Testis (tissue), 5 donors: ENCODE measurements at places on chromosomes 5 and 9. TPM values are rescaled to one million over a fixed set of nuclear protein-coding genes. Genes with fewer than 3 reads are reported as not detected.

Gene PAIP2
- 297 TPM for polyA plus RNA-seq

DNA sequence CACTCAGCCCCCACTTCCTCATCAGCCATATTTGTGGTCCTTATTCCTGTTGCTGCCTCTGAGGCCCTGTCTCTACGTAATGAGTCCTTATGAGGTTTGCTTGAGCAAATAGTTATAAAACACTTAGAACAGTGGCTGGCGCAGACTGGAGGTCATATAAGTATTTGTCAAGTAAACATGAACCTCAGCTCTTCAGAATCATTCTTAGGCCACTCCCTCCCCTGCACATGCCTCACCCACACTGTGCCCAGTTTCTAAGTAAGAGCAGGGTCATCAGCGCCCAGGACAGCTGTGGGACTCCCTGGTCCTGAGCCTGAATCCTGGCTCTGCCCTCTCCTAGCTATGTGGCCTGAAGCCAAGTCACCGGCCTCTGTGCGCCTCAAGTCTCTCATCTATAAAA is 4.0 kb downstream of the ST6GALNAC4 start:
- DNase-seq = no peak

Gene CAMK2A
- 0.70 TPM for polyA plus RNA-seq

GRCh38 chr9:127426756-127427155 is 2.6 kb downstream of the ZNF79 start:
- DNase-seq = no peak

Gene SPATA31C1
- 21.1 TPM for polyA plus RNA-seq

GRCh38 chr9:91813176-91813795 is 136.7 kb downstream of the ROR2 start:
- no peak for DNase-seq

Gene CDH6
- polyA plus RNA-seq = 3.6 TPM

- DNase-seq = no peak
Observed at GRCh38 chr9:6902423-6902822, 144.7 kb downstream of the KDM4C start.

Gene SLC9A3
- 2.6 TPM for polyA plus RNA-seq

DNA sequence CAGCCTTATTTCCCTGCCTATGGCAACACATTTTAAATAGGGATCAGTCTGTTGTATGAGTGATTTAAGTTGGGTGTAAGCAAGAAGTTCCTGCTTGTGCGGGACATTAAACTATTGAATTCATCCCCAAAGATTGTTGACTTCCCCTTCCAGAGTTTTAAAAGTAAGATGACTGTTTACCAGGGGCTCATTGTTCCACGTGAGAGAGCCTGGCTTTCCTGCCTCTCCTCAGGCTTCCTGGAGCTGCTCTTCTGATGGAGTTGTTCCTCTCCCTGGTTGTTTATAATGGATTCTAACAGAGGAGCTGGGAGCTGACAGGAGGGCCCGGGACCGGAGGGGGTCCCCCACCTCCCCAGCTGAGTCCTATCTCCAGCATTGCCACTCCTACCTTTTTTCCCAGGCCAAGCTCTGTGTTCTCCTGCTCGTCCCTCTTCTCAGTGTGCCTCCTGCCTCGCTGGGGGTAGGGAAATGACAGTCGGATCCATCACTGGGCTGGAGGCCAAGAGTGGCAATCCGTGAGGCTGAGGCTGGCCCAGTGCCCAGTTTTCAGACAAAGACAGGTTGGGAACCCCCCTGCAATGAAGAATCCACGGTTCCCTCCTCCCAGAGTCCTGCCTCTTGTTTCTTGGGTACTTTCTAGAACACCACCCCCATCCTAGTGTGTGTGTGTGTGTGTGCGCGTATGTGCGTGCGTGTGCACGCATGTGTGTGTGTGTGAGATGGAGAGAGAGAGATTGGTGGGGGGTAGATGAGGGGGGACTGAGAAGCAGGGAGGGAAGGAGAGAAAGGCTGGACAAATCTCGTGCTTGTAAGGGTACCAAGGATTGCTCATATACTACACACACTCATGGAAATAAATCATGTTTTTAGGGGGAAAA is 123.7 kb upstream of the NFIB start:
- DNase-seq = peak; percentile 56

DNA sequence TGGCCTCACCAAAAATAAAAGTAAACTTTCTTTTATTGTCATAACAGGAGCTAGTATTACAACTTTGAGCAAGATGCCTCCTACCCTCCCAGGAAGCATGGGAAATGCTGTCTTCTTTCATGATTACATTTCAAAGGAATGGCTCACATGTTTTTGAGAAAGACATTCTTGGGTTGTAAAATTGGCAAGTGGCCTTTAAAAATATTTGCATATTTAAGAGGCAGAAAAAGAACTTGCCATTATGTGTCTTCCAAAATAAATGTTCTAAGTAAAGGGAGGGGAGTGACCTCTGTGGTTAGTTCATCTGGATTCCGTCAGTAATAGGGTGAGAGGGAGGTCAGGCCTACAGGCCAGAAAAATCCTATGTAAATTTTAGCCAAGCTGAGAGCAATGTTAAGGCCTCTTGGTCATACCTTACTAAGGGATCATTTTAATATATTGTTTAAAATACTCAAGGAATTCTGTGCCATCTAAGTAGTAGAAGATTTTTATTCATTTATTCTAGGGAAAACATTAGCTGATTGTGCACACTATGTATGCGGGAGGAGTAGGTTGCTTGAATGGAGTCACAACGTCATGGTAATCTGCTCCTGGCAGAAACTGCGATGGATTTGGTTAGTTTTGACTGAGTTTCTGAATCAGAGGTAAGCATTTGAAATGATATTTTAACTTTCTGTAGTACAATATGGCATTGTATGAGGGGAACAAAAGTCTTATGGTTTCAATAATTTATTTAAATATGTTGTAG is 1485.7 kb upstream of the CDH9 start:
- no peak for DNase-seq

DNA sequence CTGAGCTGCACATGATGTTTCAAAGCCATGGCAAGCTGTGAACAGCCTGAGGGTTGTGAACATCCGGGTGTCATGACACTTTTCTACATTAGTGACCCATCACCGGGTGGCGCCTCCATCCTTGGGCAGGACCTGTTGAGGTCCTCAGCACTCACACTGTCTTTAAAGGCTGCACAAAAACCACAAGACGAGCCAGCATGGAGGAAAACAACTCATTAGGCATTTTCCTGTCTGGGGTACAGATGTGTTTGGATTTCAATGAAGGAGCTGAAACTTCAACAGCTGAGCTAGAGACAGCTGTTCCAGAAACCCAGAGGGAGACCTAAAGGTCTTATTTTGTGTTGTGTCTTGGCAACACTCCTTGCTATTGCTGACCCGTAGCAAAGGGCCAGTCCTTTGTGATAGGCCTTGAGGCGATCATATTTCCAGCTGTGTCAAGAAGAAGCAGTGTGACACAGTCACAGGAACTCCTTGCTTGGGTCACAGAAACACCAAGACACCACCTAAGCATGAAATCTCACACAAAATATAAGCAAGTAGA is 151.8 kb upstream of the VLDLR start:
- DNase-seq = peak; percentile 54

- DNase-seq = no peak
Observed at GRCh38 chr9:4494332-4494731, 4.1 kb downstream of the SLC1A1 start.

DNA sequence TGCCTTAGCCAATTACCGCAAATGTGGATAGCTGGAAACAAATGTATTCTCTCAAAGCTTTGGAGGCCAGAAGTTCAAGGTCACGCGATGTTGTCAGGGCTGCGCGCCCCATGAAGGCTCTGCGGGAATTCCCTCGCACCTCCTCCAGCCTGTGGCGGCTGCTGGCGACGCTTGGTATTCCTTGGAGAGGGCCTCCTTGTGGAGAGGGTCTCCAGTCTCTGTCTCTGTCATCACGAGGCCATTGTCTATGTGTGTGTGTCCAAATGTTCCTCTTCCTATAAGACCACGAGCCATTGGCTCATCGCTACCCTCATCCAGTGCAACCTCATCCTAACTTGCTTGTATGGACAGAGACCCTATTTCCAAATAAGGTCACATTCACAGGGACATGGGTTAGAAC is 97.5 kb downstream of the ANKRD33B start:
- DNase-seq = no peak

DNA sequence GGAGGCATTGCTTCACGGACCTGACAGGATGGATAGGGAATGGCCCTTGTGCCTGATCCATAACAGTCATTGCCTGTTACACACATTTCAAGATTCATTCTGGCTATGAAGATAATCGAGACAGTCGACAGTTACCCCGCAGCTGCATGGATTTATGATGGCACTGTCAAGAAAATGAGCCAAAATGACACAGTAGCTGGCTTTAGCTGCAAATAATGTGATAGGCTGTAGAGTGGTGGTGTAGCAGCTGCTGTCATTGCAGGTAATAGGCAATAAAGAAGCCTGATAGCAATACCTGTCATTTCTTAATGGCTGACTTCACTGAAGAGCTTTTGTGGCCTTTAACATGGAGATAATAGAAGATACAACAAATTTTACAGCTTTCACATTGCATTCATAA is 1085.2 kb upstream of the ARRDC3 start:
- no peak for DNase-seq

DNA sequence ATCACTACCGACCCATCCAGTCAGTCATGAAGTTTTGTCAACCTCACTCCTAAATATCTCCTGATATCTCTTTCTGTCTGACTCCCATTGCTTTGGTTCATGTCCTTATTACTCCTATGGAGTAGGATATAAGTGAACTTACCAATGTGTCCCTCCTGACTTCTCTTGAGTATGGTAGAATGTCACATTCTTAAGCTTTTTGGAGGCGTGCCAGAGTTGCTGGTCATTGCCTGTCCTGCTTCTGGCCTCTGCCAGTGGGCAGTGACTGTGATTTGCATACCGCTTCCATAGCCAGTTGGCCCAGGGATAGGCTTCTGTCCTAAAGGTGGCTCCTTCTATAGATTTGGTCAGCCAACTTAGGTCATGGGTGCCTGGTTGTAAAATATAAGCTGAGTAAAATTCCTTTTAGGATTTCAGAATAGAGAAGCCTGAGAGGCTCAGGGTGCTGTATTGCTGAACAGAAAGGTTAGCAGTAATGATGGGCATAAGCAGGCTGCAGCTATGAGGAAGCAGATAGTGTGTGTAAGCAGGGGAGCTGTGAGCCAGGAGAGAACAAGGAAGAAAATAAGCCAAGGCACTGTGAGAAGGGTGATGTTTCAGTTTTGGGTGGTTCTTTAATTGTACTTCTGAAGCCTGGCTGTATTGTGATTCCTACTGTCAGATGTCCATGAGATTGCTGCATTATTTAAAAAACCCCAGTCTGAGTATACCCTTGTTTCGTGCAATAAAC is 16.1 kb upstream of the MARCHF3 start:
- no peak for DNase-seq

Gene ADGRV1
- 10.8 TPM for polyA plus RNA-seq

DNA sequence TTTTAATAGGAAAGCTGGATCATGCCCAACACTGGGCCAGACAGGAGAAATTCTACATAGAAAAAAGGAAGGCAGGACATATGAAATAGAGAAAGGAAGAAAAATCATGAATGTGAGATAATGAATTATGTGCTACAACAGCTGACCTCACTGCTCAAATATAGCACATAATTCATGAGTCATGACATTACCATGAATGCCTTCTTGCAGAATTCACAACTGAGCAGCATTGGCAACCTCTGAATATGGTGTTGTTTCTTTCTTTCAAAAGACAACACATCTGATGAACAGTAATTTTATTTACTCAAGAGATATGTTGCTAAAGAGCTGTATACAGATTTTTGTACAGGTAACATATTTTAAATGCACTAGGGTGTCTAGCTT is 34.4 kb downstream of the APBA1 start:
- DNase-seq = no peak

Gene GPR151
- polyA plus RNA-seq = not detected

DNA sequence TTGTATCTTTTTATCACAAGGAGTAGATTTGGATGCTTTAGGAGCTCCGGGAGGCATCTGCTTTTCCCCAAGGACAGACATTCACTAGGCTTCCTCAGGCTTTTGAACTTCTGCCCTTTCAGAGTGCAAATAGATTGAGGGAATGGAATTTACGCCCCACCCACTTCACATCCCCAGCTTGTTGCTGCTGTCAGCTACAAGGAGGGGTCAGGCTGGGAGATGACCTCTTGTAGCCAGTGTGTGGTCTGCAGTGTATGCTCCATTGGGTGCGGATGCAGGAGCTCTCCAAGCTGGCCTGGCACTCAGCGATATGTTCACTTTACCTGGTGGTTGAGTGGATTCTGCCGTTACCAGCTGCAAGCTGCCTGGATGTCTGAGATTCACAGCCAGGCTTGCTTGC is 6.4 kb downstream of the TNFSF15 start:
- DNase-seq = no peak

Gene TAF1L
- 3.0 TPM for polyA plus RNA-seq

GRCh38 chr5:154485096-154485491 is 7.1 kb upstream of the HAND1 start:
- no peak for DNase-seq
